ENCODE measurements at places on chromosomes 6 and 20.
A peak's percentile ranks its signal among the peaks of the same experiment; 100 is the strongest.

DNA sequence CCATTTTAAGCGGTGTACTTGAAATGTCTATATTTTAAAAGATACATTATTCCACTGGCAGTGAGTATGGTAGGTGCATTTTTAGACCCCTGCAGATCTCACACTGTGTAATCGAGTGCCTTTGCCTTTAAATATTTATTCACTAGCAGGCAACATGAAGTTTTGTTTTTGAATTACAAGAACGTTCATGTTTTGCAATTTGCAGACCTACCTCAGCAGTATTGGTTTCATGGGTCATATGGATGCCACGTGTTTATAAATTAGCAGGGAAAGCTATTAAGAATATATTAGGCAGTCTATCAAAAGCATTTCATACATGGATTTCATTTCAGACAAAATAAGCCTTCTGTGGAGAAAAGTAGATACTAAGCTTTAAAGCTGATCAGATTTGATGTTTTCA is 7.2 kb downstream of the MAP3K4 start:
- no peak for DNase-seq

- no peak for DNase-seq
Observed at GRCh38 chr6:108576709-108577108, 16.0 kb downstream of the FOXO3 start.

DNA sequence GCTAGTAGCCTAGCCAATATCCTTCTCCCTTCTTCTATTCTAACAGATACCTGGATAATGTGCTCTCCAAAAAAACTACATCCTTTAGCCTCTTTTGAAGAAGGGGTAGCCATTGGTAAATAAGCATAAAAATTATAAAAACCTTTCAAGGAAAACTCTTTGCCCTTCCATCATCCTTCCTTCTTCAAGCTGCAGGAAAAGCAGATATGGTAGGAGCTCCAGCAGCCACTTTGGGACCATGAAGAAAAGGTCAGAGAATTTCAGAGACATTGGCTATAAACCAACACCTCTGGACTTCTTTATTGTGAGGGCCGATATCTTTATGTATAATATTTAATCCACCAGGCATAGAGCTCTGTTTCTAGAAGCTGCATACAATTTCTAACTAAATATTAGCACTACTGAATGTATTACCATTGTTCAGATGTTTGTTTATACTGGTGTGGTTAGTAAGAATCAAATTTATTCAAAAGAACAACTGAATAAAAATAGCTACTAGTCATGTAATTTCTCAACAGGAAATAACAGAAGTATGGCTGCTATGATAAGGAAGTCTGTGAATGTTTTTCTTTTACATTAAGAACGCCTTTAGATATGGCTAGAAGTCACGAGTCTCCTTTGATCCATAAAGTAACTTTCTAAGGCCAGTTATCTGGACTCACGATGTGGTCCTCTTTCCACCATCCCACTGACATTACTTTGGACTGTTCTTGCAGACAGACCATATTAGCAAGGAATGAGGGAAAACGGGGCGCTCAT is 32.2 kb downstream of the MYLK4 start:
- no peak for DNase-seq

DNA sequence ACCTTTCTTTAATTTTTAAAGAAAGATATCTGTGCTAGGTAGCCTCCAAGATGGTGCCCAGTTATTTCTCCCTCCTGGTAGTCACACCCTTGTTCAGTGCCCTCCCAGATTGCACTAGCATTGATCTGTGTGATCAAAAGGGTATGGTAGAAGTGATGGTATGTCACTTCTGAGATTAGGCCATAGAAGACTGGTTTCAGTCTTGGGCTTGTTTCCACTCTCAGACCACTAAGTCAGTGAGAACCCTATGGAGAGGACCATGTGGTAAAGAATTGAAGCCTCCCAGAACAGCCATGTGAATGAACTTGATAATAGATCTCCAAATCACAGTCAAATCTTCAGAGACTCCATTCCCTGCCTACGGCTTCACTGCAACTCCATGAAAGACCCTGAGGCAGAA is 57.3 kb downstream of the THEMIS start:
- DNase-seq: no peak

- DNase-seq: no peak
Observed at GRCh38 chr6:104031346-104031745, 828.4 kb downstream of the HACE1 start.

DNA sequence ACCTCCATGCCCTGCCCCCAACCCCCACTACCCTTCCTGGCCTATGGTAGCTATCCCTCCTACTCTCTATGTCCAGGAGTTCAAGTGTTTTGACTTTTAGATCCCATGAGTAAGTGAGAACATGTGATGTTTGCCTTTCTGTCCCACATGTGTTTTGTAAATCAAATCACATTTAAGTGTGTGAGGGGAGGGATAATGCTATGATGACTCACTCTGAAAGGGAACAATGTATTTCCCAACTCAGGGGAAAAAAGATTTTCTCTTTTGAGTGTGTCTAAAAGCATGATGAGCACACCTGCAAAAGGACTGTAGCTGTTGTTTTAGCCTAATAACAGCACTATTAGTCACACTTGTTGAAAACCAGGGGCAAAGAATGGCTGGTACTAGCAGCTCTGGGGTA is 193.7 kb downstream of the GJA10 start:
- DNase-seq: peak; percentile 96

DNA sequence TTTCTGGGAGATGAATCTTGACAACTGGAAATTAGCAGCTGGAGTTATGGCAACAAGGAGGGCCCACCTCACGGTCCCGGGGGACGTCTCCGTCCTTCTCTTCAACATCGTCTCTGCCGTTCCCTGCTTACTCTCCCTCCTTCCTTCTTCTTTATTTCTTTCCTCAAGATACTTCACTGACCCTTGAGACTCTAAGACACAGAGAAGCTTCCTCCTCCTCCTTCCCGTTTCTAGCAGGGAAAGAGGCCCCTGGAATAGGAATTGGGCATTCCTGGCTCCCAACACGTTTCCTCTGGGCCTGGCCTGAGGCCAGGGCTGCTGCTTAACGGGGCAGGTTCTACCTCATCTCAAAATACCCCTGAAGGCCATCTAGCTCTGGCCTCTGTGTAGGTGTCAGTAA is 189.9 kb upstream of the GMDS start:
- DNase-seq: no peak

DNA sequence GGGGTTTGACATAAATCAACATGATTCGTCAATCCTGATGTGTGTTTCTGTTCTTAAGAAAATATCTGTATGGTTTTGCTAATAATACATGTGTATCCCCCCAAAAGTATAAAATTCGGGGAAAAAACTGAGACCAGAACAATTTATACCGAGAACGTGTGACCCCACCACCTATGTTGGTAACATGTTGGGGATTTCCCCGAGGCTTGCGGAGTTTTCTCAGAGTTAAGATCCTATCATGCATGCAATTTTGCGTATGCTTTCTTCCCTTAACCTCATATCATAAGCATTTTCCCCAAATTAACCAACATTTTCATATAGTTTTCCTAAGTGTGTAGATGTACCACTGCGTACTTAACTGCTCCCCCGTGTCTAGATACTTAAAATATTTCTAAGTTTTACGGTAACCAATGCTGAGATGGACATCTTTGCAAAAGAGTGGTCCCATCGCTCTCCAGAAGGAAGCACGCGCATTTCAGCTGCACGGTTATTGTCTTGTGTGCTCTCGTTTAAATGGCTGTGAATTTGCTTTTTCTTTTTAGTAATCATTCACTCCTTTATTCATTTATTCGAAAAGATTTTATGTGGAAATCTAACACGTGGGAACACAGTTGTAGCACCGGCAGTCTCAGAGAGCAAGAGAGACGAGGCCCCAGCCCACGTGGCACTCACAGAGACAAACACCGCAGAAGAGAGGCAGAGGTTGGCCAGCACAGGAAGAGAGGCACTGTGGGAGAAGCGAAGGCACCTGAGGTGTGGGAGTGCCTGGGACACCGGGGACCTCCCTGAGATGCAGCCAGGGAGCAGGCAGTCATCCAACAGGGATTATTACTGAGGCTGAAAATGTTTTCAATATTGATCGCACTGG is 13.2 kb upstream of the IRF4 start:
- no peak for DNase-seq

DNA sequence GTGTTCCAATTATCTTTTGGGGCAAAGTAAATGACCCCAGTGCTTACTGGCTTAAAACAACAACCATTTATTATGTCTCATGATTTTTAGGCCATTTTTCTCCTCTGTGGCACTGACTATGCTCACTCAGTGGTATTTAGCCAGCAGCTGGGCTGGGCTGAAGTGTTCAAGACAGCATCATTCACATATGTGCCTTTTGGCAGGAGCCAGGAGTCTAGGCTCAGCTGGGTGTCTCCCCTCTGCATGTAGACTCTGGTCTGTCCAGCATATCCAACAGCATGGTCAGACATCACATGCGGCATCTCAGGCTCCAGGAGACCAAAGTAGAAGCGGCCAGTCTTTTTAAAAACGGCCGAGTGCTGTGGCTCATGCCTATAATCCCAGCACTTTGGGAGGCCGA is 120.3 kb upstream of the TOP1 start:
- DNase-seq: no peak

- DNase-seq: peak; percentile 72
Observed at GRCh38 chr6:11586536-11586935, 49.0 kb downstream of the TMEM170B start.

DNA sequence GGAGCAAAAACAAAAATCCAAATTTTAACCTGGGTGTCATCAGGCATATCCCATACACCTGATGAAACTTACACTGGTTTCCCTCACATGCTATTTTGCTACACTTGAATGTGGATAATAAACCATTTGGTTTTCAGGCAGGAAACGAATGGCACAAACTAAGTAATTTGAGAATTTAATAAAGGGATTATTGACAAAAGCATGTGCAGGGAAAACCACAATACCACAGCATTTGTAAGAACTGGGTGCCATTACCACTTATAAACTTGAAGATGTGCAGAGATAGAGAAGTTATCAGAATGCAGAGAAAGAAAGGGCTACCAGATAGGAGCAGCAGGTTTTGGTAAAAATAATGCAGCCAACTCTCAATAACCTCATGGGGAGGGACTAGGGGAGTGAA is 151.2 kb downstream of the RFX6 start:
- DNase-seq: no peak

GRCh38 chr6:21357262-21357661 is 236.3 kb upstream of the SOX4 start:
- no peak for DNase-seq

DNA sequence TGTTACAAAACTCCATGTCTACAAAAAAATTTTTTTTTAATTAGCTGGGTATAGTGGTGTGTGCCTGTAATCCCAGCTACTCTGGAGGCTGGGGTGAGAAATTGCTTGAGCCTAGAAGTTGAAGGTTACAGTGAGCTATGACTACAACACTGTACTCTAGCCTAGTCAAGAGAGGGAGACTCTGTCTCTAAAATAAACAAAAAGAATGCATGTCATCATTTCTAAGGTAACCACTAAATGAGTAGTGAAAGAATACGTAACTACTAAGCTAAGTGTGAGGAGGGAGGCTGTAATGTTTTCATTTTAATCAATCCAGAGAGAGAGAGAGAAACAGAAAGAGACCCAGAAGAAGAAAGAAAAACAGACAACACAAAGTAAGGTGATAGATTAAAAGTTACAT is 9.9 kb downstream of the SYCP2 start:
- DNase-seq: no peak

GRCh38 chr6:89613790-89614189 is 24.8 kb downstream of the LYRM2 start:
- DNase-seq: no peak

DNA sequence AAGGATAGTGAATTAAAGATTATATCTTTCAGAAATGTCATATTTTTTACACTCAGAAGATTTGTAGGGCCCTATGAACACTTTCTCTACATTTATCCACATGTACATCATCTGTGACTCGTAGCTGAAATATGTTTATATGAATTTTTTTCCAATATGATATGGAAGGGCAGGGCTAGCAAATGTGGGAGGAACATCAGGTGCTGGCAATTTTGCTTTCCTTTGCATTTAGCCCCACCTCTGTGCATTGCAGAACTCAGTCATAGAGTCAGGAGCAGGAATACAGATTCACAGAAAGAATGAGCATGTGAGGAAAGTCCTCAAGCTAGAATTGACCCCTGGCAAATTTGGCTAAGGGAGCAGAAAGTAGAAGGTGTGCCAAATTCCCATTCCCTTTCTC is 129.9 kb downstream of the CRYBG1 start:
- peak; percentile 84 for DNase-seq

- DNase-seq: no peak
Observed at GRCh38 chr6:139395371-139395770, 20.9 kb upstream of the CITED2 start.

GRCh38 chr6:157012355-157012754 is 235.2 kb downstream of the ARID1B start:
- no peak for DNase-seq

- no peak for DNase-seq
Observed at GRCh38 chr20:44707018-44707579, 8.1 kb upstream of the CCN5 start.

- no peak for DNase-seq
Observed at GRCh38 chr6:21965016-21965415, 331.8 kb downstream of the PRL start.

- no peak for DNase-seq
Observed at GRCh38 chr6:138498629-138499302, 528 bp downstream of the NHSL1 start.

- no peak for DNase-seq
Observed at GRCh38 chr6:166587631-166588413, 1.3 kb upstream of the RAMACL start.

DNA sequence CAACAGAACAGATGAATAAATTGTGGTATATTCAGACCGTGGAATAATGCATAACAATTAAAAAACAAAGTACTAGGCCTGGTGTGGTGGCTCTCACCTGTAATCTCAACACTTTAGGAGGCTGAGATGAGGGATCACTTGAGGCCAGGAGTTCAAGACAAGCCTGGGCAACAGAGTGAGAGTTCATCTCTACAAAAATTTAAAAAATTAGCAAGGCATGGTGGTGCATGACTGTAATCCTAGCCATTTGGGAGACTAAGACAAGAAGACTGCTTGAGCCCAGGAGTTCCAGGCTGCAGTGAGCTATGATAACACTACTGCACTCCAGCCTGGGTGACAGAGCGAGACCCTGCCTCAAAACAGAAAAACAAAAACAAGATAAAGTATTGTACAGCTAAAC is 16.1 kb upstream of the ASF1A start:
- no peak for DNase-seq

DNA sequence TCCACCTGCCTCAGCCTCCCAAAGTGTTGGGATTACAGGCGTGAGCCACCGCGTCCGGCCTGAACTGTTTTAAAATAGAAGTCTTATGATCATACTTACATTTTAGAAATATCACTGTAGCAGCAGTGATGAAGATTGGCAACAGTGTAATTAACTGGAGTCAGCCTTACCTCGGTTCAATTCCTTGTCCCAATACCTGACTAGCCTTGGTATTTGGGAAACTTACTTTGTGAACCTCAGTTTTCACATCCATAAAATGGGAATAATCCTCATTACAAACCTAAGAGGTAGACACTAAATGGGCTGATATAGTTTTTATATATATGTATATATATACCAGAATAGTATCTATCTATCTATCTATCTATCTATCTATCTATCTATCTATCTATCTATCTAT is 19.3 kb downstream of the PHF20 start:
- no peak for DNase-seq

- no peak for DNase-seq
Observed at GRCh38 chr6:11410539-11411307, 126.8 kb upstream of the TMEM170B start.

- no peak for DNase-seq
Observed at GRCh38 chr6:6816716-6817115, 228.2 kb downstream of the LY86 start.
